ENCODE measurements at places on chromosomes 6 and 20.
A peak's percentile ranks its signal among the peaks of the same experiment; 100 is the strongest.

GRCh38 chr6:12165297-12165696 lies 124.9 kb upstream of the EDN1 start:
- DNase-seq = no peak

GRCh38 chr6:32967151-32968091 lies 973 bp upstream of the BRD2 start:
- peak; percentile 61 for DNase-seq

- no peak for DNase-seq
These were observed 40.3 kb upstream of the ARMH2 start for GRCh38 chr6:24838994-24839393.

DNA sequence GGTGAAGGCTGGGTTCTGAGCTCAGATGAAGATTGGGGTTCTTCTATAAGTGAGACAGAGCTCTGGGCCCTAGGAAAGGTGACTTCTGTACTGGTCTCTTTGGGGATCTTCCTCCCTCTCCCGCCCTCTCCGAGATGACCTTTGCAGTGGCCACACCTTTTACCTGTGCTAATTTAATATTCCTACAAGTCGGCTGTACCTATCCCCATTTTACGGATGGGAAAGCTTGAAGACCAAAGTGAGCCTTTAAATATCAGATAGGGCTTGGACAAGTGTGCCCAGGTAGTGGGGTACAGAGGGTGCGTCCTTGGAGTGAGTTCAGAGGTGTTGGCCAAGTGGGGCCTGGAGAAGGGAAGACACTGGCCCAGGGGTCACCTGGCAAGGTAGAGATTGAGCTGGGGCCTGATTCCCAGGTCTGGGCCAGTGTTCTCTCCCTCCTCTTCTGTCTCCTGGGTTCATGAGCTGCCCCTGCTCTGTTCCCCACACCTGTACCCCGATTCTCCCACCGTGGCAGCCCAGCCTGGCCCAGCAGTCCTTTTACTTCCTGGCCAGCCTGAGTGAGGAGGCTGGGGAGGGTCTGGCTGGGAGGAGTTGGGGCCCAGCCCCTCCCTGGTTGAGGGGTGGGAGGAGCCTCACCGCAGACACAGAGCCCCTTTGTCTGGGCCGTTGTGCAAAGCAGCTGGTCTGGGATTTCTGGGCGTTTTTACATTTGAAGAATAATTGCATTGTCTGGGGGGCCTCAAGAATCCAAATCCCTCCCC lies 152.1 kb upstream of the RNF24 start:
- DNase-seq = no peak

GRCh38 chr6:12185081-12185673 lies 105.0 kb upstream of the EDN1 start:
- DNase-seq = no peak

DNA sequence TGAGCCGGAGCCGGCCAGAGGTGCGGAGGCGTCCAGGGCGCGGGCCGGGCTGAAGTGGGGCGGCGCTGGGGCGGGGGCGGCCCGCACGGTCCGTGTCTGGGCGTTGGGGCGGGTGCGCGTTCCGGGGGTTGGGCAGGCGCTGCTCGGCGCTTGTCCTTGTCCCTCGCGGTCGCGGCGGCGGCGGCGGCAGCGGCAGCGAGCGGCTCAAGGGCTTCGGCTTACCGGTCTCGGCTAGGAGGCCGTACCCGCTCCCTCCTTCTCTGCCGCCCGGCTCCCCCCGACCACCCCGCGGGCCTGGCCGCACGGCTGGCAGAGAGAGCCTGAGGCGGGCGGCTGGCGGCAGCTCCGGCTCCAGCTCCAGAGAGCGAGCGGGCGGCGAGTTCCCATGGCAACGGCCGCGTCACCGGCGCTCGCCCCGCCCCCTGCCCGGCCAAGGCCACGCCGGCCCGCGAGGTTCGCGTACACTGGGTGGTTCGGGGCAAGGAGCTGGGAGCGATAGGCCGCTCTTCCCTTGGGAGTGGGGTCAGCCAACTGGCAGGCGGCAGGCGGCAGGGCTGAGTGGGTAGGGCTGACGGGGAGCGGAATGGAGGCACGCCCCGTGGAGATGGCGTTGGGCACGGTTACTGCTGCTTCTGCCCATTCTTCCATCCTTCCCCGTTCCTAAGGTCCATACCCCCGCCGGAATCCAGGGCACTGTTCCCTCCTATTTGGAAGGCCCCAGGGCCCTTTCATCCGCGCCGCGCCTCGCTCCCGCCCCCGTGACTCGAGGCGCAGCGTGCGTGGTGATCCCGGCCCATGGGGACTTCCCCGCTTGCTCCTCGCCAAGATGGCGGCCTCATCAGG lies at the start of gene LRRC73:
Gene LRRC73 (minus strand): TSS at position 363 of the 843 bp plus-strand sequence. CDS start 561 bp downstream, outside the sequence.
- DNase-seq = peak; percentile 71

- DNase-seq = peak; percentile 60
These were observed 21.3 kb upstream of the TMEM14A start for GRCh38 chr6:52649536-52650160.

DNA sequence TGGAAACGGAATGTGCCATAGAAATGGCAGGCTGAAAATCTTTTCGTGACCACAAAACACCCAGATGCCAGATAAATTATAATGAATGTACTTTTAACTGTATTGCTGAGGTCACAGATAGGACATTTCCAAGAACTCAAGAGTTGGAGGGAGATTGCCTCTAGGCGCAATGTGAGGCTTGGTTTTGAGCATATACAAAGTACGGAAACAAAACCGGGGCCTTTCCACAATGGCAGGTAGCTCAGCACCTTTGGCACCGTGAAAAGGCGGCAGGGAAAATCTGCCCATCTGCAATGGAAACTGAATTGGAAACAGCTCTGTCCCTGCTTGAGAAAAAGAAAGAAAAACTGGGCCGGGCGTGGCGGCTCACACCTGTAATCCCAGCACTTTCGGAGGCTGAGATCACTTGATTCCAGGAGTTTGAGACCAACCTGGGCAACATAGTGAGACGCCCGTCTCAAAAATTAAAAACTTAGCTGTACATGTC lies 10.5 kb upstream of the C20orf144 start:
- DNase-seq = no peak

DNA sequence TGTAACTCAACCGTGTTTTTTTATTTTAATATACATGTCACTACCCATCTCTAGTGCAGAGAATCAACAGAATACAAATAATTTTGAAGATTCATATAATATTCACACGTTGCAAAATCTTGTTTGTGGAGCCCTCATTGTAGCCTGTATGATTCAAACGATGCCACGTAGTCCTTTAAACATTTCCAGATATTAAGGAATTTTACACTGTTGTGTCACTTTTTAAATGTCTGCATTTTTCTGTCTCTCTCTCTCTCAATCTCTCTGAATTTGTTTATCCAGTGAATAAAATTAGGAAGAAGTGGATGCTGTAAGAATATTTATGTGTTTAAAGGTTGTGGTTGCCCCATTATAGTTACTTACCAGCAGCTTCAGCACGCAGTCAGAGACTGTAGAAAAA lies 262.0 kb downstream of the PAX1 start:
- no peak for DNase-seq

DNA sequence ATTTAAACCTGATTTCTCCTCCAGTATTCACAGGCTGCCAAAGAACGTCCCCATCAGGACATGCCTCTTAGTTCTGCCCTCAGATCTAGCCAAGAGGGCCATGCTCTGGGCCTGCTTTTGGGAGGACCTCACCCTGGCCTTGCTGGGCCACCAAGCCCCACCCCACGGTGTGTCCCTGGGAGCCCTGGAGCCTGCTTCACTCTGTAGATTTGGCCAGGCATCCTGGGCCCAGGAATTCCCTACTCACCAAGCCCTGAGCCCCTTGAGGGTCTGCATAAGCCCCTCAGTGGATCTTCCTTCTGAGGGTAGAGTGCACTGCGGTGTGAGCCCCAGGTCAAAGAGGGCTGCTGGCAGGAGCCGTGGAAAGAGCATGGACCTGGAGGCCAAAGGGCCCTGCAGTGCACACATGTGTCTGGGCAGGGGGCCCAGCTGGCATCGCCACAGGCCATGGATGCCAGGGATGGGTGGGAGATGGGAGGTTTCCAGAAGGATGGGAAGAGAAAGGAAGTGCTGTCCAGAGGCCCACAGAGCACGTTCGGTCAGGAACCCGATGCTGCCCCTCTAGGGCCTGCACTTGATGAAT lies 98.0 kb downstream of the DACT2 start:
- DNase-seq = no peak

GRCh38 chr20:6058684-6059295 lies 4.9 kb upstream of the LRRN4 start:
- no peak for DNase-seq
